ENCODE measurements at places on chromosomes 3 and 15.

GRCh38 chr15:78000091-78000926 is 77.2 kb downstream of the TBC1D2B start:
- DNase-seq: peak; percentile 46

- peak; percentile 20 for DNase-seq
Measured at GRCh38 chr3:37511463-37511920, 337.1 kb upstream of the LRRFIP2 start.

DNA sequence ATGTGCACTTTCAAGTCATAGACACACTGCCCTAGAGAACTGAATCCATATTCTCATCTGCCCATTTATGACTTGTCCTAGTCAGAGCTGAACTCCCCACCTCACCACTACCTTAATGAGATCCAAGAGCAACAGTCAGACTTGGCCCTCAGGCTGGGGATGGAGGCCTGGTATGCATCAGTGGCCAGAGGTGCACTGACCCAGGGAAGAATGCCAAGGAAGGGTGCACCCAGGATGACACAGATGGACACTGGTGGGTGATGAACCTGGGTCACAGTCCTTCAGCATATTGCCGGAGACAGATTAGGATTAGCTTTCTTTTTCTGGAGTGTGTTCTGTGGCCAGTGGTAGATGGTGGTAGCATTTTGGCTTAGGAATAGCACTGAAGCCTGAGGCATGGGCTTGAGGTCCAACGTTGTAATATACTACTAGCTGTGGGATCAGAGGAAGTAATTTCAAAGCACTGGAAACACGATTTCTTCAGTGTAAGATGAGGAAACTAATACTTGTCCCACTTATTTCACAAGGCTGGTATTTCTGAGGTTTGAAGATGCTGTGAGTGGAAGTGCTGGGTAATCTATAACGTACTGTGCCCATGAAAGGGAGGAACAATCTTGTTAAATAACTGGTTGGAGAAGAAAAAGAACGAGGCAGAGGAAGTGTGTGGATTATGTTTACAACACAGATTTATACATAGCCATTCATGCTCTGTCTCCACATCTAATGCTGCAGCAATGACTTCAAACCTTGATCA is 265.0 kb downstream of the THRB start:
- DNase-seq: no peak

DNA sequence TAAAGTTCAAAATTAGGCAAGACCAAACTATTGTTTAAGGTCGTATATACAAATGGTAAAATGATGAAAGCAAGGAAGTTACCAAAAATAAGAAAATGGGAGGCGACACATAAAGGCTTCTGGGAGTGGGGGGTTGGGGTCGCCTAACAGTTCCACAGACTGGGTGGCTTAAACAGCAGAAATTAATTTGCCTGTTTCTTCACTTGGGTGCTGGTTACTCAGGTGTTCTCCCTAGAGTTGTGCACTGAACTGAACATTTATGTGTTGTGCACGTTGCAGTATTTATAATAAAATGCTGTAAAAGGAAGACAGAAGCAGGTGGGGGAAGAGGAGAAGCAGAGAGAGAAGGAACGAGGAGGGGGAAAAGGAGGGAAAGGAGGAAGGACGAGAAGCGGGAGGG is 10.5 kb upstream of the RNU6-1 start:
- no peak for DNase-seq

DNA sequence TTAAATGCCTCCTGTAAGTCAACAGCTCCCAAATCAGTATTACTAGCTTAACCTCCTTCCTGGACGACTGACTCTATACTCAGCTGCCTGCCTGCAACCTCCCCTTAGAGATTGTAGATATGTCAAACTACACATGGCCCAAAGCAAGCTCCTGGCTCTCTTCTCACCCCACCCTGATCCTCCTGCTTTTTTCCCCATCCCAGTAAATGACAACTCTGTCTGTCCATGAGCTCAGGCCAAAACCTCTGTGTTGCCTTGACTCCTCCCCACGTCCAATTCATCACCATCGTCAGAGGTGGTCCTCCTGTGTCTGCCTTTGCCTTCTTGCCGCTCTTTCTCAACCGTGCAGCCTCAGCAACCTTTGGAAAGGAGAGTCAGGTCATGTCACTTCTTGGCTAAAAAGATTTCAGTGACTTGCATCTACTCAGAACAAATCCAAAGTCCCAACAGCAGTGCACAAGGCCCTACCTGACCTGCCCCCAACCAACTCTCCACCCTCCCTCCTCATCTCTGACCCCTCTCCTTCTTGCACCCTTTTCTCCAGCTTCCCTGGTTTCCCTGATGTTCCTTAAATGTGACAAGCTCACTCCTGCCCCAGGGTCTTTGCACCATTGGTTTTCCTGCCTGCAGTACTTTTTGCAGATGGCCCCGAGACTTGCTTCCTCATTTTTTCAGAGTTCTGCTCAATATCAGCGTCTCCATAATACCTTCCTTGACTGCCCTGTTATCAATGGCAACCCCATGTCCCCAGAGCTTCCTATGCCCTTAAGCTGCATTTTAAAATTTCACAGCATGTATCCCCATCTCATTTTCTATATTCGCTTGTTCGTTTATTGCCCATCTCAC is 52.8 kb downstream of the LSM3 start:
- DNase-seq: no peak

GRCh38 chr15:34651997-34652725 is 68.7 kb upstream of the GOLGA8B start:
- DNase-seq: no peak

GRCh38 chr3:171354706-171355582 is 105.3 kb downstream of the TNIK start:
- no peak for DNase-seq

- DNase-seq: no peak
Measured at GRCh38 chr3:61030469-61031035, 220.7 kb downstream of the FHIT start.

- no peak for DNase-seq
Measured at GRCh38 chr3:183875411-183875810, 9.3 kb downstream of the PARL start.

DNA sequence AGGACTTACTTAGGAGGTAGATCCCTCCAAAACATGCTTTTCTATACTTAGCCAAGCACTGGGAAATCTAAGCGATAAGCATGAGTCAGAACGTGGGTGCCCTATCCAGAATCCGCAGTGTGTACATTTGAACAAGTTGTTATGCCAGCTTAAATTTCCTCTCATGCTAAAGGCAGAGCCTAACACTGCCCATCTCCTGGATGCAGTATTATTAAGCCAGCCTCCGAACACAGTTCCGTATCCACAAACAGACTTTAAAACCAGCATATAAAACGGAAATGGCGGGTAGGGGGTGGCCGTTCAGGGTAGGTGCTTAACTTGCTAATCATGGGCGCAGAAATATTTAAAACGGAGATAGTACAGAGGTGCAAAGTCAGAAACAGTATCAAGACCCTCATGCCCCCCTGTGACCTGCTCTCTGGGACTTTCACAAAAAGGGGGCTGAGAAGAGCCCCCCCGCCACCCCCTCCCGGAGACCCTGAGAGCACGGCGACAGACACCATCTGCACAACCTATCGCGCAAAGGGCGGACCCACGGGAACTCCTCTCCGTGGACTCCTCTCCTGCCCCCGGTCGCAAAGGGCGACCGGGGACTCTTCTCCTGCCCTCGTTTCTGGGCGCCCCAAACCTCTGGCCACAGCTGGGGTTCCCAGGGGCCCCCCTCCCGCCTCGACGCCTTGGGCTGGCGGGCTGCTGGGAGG is 889 bp upstream of the LRRIQ4 start:
- DNase-seq: no peak

DNA sequence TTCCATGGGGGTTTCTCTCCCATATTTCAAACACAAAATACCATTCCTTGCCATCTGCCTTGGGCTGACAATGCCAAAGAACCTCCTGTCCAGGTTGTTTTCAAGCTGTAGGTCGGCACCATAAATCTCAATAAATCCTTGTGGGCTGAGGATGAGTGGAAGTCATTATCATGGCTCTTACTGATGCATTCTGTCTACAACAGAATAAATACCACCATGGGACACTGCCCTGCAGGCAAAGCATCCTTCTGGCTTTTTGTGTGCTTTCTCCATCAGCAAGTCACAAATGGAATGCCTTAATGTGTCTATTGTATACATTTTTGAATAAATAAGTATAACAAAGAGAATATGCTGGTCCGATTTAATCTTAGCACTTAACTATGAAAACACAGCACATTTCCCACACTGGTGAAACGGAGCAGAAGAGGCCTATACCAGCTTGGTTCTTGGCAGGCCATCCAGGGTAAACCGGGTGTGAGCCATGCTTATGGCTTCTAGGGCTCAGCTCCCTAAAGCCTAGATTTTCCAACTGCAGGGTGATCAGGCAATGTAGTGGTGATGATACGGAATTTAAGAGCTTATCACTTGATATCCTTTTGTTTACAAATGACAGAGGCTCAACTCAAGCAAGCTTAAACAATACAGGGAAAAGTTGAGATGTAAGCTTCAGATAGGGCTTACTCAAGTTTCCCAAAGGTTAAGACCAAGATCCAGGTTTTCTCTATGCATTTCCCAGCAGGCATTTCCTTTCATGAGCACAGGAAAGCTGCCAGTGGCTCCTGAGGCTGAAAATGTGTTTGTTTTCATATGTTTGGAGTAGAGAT is 133.2 kb upstream of the LRTM1 start:
- no peak for DNase-seq
